ENCODE measurements at places on chromosomes 7 and 10.

DNA sequence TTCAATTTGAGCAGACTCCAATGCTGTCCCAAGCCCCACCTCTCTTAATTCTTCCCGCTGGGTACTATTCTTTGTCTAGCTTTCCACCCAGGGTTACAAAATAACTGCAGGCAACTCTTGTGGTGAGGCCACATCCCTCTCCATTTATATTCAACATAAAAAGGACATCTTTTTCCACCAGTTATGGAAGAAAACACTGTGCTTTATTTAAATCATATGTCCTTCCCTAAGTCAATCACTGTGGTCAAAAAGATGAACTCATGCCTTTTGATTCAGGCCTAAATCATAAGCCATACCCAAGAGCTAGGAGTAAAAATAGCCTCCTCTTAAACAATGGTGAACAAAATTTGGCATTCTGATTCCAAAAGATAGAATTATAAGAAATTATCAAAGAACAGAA, 386.0 kb downstream of the SEMA3D start:
- no peak for DNase-seq

- DNase-seq = no peak
These were observed 21.3 kb upstream of the ZMIZ2 start for GRCh38 chr7:44727158-44727936.

- no peak for DNase-seq
These were observed 6.2 kb downstream of the GSAP start for GRCh38 chr7:77409739-77410547.

DNA sequence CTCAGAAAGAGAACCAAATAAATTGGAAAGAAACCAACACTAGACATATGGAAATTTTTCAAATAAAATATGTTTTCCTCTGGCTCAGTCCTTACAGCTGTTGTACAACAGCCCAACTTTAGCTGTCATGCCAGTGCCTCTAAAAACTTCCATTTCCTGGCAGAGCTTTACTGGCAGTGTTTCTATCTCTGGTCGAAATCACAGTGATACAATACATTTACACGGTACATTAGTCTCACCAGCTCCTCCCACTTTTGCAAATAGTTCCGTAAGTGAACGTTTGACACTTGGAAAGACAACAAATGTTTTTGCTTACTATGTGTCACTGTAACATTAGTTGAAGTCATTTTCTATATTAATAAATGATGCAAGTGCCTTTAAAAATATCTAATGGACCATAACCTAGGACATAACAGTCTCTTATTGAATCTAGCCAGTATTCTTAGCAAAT, 29.8 kb downstream of the BCAP29 start:
- no peak for DNase-seq

- DNase-seq = no peak
These were observed 488.8 kb upstream of the ZMIZ1 start for GRCh38 chr10:78579995-78580394.

- no peak for DNase-seq
These were observed at the start of gene ETV1 for GRCh38 chr7:13989126-13989948. TSS of gene ETV1 (minus strand) at chr7:13989666. CDS start at chr7:13989052, 614 bp downstream.

- DNase-seq = no peak
These were observed 11.8 kb downstream of the MAFK start for GRCh38 chr7:1542329-1542728.

DNA sequence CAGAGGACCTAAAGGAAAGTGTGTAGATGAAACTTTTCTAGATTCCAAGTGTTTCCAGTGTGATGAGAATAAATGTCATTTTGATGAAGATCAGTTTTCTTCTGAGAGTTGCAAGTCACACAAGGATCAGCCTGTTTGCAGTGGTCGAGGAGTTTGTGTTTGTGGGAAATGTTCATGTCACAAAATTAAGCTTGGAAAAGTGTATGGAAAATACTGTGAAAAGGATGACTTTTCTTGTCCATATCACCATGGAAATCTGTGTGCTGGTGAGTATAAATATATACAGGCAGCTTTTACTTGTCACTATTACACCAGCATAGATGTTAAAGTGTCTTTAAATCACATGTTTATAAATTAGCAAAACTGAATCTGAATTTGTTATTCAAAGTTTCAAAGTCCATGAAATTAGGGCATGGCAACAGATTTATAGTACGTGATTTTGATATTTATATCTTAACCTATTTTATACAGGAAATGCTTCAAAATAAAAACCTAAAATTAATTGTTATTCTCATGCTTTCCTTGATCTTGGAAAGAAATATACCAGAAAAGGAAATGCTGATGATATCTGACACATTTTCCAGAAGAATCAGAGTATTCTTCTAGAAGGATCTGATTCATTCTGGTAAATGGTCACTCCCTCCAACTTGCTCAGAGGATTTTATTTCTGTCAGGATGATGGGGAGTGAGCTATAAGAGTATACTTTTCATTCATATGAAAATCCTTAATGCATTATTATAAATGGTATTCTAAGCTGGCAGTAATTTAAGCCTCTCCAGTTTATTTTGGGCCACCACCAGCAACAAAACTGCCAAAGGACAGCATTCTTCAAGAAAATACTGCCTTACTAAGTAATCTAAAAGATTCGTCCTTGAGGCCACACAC, 71.4 kb downstream of the ITGB8 start:
- no peak for DNase-seq

- DNase-seq = no peak
These were observed 46.4 kb downstream of the DENND2A start for GRCh38 chr7:140594131-140594691.

DNA sequence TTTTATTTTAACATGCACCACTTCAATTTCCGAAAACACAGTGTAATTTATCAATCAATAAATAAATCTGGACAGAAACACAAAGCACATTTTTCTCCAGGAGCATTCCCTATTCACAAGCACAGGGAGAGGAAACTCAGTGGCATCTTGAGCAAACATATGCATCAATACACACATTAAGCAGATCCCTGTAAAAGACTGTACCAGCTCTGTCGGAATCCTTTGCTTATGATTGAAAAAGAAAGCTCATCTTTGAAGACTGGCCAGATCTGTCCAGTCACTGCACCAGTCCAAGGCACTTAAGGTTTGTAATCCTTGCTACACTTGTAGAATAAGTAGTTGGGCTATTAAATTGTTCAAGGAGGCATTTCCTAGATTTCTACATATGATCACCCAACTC, 343.9 kb downstream of the BMPER start:
- no peak for DNase-seq

GRCh38 chr10:67788028-67788886, 49.7 kb downstream of the DNAJC12 start:
- DNase-seq = peak; percentile 61

DNA sequence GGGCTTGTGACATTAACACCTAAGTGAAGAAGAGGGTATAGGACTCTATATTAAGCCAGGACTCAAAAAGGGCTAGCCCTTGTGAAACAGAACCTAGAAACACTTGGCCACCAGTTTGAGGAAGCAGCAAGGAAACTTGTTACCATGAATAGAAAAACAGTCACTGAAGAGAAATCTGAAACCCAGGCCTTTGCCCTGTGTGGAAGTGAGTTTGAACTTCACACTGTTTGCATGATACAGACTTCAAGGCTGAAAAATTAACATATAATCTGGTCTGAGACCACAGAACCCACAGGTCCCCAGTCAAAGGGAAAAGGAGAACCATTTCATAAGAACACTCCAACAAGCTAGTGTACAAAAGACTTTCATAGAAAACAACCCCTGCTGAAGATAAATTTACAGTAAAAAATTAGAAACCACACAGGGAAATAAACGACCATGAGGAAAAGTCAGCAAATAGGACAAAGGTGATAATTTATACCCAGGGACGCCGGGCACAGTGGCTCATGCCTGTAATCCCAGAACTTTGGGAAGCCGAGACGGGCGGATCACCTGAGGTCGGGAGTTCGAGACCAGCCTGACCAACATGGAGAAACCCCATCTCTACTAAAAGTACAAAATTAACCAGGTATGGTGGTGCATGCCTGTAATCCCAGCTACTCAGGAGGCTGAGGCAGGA, 76.1 kb downstream of the SKIDA1 start:
- DNase-seq = no peak

DNA sequence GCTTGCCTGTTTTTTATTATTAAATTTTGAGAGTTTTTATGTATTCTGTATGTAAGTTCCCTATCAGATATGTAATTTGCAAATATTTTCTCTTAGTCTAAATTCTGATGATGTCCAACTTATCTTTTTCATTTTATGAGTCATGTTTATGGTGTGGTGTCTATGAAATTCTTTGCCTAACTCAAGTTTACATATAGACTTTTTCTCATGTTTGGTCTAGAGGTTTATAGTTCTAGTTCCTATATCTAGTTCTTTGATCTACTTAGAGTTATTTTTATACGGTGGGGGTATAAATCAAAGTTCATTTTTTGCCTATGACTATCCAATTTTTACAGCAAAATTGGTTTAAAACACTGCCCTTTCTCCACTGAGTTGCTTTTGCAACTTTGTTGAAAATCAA, 26.3 kb upstream of the CCDC7 start:
- DNase-seq = no peak

DNA sequence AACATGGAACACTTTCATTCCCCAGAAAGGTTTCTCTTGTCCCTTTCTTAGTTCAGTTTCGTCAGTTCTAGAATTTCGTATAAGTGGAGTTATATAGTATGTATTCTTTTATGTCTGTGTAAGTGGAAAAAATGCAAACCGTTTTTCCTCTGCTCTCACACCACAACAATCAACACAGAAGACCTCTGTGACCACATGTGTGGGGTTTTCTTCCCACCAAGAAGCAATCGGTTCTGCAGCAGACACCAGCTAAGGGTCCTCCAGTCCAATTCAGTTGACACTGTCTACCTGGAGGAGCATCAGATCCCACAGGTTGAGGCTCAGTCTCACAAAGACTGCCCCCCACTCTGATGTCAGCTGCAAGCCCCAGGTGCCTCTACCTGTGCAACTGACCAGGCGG, 6.2 kb downstream of the CDC123 start:
- no peak for DNase-seq
